ENCODE measurements at places on chromosomes 2 and 18.

DNA sequence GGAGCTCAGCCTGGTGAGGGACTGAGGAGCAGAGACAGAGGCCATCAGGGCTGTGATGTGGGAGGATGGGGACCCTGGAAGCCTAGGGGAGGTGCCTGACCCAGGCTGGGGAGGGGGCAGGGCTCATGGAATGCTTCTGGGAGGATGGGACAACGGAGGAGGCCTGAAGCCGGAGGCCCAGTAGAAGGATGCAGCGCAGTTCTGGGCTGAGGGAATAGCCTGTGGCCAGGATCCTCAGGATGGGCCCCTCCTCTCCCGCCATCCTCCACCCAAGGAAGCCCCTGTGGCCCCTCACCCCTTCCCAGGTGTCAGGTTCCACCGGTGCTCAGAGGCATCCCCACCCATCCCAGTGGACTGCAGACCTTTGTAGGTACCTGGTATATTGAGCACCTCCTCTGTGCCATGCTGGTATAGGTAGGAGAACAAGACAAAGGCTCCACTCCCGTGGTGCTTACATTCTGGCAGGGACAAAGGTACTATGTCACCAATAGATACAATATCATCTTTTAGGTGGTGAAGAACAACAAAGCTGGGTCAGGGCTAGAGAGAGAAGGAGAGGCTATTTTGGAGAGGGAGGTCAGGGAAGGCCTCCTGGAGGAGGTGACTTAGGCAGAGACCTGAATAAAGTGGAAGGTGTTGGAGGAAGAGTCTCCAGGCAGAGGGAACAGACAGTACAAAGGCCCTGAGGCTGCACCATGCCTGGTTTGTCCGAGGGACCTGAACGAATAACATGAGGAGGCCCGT, 2.7 kb downstream of the ZAP70 start:
- DNase-seq = no peak

DNA sequence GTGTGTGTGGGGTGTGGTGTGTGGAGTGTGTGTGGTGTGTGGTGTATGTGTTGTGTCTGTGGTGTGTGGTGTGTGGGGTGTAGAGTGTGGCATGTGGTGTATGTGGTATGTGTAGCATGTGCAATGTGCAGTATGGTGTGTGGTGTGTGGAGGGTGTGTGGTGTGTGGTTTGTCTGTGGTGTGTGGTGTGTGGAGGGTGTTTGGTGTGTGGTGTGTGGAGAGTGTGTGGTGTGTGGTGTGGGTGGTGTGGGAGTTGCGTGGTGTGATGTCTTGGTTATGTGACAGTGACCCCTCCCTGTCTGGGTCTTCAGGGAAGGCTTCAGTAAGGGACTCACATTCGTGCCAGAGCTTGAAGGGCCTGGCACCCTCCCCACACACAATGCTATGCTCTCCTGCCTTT, 718.2 kb upstream of the SOX11 start:
- DNase-seq = no peak

- no peak for DNase-seq
Observed at GRCh38 chr2:73292906-73293533, 328 bp downstream of the EGR4 start.

DNA sequence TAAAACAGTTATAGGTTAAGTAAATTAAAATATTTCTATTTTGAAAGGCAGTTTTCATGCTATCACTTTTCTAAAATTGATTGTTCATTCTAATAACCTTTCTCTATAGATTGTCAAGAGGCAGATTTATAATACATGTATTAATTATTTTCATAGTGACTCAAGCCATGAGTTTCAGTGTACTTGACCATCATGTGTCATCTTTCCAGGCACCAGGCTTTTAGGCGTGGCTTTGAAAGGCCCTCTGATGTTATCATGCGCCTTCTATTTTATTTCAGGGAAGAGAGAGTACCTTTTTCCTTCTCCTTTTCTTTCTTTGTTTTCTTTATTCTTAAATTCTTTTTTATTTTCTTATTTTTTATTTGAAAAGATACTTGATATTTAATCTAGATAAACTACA, 128.3 kb upstream of the ETAA1 start:
- no peak for DNase-seq

DNA sequence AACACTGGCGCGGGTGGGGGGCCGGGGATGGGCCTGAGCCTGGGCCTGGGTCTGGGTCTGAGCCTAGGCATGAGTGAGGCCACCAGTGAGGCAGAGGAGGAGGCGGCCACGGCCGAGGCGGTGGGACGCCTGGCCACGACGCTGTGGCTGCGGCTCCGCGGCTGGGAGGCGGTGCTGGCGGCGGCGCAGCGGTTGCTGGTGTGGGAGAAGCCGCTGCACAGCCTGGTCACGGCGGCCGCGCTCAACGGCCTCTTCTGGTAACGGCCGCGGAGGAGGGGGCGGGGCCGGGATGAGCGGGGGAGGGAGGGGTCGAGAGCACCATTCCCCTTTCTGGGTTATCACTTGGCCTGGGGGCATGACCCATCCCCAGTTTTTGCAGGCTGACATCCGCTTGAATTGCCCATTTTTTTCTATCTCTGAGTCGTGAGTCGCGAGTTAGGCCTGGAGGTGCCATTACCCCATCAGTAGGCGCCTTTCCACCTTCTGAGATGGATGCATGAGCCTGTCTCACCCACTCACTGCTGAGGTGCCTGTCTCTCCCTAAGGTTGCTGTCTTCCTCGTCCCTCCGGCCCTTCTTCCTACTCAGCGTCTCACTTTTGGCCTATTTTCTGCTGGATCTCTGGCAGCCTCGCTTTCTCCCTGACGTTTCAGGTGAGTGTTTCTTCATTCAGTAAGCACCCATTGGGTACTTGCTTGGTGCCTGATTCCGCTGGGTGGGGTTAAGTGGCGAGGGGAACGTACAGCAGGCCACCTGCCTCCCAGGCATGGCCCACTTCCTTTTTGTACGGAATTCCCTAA, 501 bp downstream of the RETREG2 start:
- no peak for DNase-seq

DNA sequence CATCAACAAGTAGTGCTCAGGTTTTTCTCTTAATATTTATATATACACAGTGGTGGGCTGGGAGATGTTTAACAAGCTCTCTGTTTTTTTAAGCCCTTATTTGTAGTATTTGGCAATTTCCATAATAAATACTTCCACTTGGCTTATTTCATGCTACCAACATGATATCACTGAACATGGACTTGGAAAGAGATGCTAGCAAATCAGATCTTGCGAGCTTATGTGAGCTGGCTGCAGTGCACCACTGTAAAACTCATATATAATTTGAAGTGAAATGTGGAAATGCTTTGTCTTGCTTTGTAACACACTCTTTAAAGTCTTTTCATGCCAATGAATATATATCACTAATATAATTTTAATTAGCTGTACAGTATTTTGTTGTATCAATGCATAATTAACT, 155.7 kb downstream of the ALK start:
- DNase-seq = no peak

GRCh38 chr2:135163901-135164300, 111.8 kb downstream of the RAB3GAP1 start:
- DNase-seq = no peak

DNA sequence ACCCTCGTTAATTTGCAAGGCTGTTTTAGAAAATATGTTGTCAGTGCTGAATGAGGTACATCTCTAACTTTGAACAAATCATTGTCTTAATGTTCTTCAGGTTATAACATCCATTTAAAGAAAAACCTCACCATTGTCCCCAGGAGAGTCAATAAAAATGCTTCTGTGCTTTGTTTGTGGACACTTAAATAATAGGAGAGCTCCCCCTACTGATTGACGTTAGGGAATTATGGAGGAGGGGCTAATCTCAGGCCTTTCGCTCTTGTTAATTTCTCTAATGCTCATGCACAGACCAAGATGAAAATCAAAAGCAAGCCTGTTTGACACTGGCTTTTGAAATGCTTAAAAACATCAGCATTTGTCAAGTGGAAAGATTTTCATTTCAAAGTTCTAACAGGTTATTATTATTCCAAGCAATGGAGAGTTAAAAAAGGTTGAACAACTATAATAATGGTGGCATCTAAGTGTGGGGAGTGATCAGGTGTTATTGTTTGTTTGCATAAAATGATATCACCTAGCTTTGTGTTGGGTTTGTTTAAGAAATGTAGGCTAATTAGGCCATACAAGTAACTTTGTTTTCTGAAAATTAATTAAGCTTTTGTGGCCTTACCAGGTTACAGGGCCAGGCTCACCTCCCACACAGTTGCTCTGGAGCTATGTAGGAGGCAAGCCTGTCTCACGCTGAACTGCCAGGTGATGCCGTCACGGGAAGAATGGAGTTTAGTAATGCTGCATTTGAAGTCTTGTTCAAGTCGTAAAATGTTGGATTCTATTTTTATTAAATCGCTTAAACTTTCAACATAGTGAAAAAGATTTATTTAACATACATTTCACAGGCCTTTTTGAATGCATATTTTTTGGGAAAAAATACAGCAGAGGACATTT, 51.7 kb upstream of the SMIM21 start:
- no peak for DNase-seq

DNA sequence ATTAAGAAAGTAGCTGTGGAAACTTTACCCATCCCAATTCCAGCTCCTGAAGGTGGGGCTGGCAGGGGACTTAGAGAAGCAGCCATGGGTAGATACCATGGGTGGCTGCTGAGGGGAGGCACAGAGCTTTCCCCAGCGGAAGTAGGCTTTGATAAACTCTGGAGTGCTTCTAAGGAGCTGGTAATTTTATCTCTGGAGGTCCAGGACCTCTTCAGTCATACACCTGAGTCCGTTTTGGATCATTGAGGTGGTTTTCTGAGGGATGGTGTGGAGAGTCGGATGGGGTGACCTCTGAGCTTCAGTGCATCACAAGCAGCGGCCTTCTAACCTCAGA, 36.7 kb upstream of the BMP10 start:
- no peak for DNase-seq

DNA sequence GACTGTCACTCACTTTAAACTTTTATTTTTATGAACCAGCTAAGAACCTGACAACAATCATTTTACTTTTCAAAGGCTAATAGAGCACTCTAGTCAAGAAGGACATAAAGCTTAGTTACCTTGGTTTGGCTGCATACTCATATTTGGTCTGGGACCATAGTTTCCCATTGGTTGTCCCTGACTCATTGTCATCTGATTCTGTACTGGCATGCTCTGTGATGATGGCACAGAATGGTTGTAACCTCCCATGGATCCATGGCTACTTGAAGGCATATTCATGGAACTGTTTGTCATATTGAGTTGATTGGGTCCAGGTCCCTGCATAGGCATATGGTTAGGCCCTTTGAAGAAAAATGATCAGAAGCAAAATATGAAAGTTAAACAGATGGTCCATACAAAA, 37.9 kb downstream of the SS18 start:
- DNase-seq = no peak

- no peak for DNase-seq
Observed at GRCh38 chr2:104849101-104849500, 4.8 kb upstream of the POU3F3 start.

DNA sequence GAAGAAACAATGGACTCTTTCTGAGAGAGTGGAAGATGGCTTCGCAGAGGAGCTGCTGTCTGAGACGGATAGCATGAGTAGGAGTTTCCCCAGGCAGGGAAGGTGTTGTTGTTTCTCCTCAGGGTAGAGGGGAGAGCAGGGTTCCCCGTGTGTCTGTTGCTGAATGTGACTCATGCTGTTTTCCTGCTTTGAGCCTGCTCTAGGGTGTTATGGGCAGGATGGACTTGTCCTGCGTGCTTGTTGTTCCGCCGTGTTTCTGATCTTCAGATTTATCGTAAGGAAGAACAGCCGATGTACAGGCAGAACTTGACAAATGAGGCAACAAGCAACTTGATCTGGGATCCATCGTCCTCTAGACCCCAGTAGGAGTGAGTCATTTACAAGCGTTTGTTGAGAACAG, 19.7 kb upstream of the MYCN start:
- no peak for DNase-seq

- no peak for DNase-seq
Observed at GRCh38 chr2:61220768-61221167, 58.8 kb downstream of the C2orf74 start.

- DNase-seq = no peak
Observed at GRCh38 chr2:219461047-219461514, 26.4 kb downstream of the SPEG start.

GRCh38 chr18:22110461-22110924, 58.9 kb upstream of the GATA6 start:
- DNase-seq = no peak

DNA sequence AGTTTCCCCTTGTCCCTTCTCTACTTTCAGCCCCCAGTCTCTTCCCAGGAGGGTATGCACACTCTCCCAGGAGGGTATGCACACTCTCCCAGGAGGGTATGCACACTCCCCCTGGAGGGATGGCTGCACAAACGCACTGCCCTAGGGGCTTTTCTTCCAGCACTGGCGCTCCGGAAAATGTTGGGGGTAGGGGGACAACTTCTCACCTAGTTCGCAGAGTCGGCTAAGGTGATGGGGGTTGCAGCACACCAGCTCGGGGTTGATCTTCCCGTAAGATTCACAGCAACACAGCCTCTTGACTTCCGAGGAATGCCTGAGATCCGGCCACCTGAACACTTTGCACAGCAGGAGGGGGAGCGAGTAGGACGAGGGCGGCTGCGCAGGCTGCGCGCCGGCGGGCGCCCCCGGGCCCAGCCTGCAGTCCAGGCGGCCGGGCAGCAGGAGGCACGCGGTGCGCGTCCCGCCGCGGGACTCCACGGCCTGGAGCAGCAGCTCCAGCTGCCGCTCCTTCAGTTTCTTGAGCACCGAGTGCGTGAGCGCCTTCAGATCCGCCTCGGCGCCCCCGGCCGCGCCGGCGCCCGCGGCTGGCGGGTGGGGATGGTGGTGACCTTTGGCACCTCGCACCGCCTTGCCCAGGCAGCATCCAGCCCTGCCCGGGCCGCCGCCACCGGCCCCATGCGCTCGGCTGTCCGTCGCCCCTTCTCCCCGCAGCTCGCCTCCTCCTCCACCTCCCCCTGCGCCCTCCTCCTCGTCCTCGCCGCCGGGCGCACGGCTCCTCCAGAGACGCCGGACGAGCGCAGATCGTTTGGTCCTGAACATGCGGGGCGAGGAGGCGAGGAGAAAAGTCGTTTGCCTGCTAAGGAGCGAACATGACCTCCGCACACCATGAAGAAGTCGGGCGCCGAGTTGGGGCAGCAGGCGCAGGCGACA, 894 bp downstream of the SMAD7 start:
- no peak for DNase-seq

- DNase-seq = no peak
Observed at GRCh38 chr18:5918205-5918858, 23.0 kb upstream of the TMEM200C start.

Data from stimulated activated CD4-positive, alpha-beta T cell treated with anti-CD3 and anti-CD28 coated beads, TNF-alpha, amount 100 ng/mL, for 4 hours (primary cell).